ENCODE measurements at places on chromosomes 7 and 10. TPM values are rescaled to one million over a fixed set of nuclear protein-coding genes. Genes with fewer than 3 reads are reported as not detected.

The C10orf143 gene
- 0.86 TPM for total RNA-seq

The CLEC5A gene
- total RNA-seq: not detected

The GALNT17 gene
- not detected for total RNA-seq

The MYH16 gene
- 0.35 TPM for total RNA-seq

All from A549 treated with AZD2906 at 1 μM for 4 hours (cell line).